Stimulated activated CD8-positive, alpha-beta memory T cell treated with anti-CD3 and anti-CD28 coated beads, Interleukin-2, amount 100 ng/mL, for 1 hour (primary cell): ENCODE measurements at places on chromosomes 7 and 10.

DNA sequence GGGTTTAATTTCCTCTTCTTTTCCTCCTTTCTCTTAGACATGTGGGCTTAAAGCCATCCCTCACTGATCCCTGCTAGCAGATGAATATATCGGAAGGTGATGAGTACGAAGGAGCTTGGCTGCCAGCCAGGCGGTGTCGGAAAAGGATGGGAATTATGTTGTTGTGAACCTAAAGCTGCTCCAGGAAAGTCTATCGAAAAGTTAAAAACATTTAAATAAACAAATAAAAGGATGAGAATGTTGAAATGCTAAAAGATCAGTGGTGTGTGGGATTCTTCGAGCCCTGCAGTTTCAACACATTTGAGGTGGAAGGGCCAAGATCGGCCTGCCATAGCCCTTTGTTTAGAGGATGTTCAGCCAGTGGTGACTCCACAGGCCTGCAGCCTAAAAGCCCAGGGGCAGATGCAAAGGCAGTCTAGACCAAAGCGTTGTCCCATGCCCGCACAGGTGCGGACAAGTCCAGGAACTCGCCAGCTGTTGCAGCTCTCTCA lies 107.9 kb downstream of the JCAD start:
- DNase-seq, result no peak

- no peak for DNase-seq
These were observed 81.6 kb downstream of the ZMIZ1 start for GRCh38 chr10:79150444-79150754.

DNA sequence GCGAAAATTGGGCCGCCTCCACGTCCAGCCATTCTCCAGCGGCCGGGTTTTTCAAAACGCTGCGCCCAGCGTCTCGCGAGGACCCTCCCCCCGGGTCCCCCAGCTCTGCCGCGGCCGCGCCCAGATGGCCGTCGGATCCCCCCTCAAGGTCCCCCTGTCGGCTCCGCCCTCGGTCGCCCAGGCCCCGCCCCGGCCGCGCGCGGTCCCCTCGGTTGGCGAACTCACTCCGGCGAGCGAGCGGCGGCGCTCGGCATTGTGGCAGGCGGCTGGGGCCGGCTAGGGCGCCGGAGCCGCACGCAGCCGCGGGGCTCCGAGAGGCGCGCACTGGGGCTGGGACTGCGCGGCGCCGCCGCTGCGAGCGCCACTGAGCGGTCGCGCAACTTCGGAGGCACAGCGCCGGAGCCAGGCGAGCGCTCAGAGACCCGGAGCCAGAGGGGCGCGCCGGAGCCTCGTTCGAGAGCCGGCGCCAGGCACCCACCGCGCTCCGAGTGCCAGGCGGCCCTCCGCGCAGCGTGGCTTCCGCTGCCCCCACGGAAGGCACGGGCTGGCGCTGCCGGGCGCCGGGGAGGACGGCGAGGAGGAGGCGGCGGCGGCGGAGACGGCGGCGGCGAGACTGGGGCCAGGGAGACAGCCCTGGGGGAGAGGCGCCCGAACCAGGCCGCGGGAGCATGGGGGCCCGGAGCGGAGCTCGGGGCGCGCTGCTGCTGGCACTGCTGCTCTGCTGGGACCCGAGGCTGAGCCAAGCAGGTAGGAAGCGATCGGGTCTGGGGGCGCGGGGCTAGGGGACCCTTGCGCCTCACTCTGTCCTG lies at the start of gene UNC5B:
Gene UNC5B (plus strand): TSS at position 253 of the 809 bp plus-strand sequence. CDS start 416 bp downstream, at position 669.
- no peak for DNase-seq

DNA sequence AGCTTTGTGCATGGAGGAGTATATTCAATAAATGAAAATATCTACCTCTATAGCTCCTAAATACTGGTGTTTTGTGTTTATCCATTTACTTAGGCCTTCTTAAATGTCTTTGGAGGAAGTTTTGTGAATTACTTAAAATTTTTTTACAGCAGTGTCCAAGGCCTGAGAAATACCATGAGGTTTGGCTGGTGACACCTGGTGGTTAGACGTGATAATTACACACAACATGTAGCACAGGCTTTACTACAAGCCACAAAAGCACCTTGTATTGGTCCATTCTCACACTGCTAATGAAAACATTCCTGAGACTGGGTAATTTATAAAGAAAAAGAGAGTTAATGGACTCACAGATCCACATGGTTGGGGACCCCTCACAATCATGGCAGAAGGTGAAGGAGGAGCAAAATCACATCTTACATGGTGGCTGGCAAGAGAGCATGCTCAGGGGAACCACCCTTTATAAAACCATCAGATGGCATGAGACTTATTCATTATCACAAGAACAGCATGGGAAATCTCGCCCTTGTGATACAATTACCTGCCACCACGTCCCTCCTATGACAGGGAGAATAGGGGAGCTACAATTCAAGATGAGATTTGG lies 20.6 kb downstream of the HYAL4 start:
- DNase-seq, result no peak

GRCh38 chr10:1094112-1095057 lies 38.2 kb downstream of the WDR37 start:
- DNase-seq, result no peak

DNA sequence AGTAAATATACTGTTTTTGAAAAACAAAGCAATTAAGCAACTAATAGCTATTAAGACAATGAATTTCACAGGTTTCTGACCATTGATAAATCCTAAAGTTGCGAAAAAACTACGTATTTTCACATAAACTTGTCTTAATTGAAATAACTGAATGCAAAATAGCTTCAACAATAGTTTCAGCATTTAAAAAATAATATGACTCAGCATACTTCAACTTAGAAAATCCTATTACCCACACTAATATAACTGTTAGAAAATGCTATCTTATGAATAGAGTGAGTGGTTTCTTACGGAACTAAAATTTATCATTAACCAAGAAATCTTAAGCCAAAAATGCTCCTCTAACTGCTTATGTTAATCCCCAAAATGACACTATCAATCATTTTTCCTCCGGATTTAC lies 183.9 kb downstream of the AVL9 start:
- no peak for DNase-seq

DNA sequence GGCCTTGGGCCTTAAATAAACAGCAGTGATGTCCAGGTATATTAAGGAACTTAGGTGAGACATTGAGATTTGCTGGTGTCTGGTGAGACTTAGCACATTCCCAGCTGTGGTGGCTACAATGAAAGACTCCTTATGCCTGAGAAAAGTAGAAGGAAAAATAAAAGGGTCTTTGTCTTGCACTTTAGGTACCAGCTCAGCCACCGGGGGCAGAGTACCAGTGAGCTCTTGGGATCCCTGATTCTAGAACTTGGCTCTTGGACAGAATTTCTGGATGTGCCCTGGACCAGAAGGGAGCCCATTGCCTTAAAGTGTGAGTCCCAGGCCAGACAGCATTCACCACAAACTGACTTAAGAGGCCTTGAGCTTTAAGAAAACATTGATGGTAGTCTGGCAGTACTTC lies 1038.7 kb downstream of the SORCS3 start:
- no peak for DNase-seq

GRCh38 chr10:16716051-16716450 lies 101.2 kb downstream of the RSU1 start:
- DNase-seq, result no peak

DNA sequence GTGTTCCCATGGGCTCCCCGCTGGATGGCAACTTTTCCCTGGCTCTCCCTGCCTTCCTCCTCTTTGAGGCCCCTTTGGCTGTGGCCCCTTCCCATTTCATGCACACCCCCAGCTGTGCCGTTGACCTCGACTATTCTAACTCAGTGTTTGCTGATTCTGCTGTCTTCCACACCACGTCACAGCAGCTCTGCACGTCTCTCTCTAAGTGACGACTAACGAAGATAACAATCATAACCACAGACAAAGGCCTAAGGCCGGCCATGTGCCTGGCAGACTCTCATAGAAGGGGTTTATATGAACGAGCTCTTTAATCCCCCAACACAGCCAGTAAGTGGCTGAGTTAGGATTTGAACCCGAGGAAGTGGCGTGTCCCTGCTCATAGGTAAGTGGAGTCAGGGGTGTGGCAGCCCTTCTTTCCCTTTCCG lies 151.5 kb upstream of the SHH start:
- no peak for DNase-seq

DNA sequence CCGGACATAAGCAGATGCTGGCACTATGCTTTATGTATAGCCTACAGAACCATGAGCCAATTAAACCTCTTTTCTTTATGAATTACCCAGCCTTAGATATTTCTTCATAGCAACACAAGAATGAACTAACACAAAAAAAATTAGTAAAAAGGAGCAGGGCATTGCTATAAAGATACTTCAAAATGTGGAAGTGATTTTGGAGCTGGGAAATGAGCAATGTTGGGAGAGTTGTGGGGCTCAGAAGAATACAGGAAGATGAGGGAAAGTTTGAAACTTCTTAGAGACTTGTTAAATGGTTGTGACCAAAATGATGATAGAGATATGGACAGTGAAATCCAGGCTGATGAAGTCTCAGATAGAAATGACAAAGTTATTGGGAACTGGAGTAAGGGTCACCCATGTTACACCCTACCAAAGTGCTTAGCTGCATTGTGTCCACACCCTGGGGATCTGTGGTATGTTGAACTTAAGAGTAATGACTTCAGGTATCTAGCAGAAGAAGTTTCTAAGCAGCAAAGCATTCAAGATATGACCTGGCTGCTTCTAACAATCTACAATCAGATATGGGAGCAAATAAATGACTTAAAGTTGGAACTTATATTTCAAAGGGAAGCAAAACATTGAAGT lies 24.2 kb downstream of the PNLIPRP3 start:
- no peak for DNase-seq

- DNase-seq, result no peak
These were observed 3.3 kb downstream of the FRAT2 start for GRCh38 chr10:97331153-97331703.

DNA sequence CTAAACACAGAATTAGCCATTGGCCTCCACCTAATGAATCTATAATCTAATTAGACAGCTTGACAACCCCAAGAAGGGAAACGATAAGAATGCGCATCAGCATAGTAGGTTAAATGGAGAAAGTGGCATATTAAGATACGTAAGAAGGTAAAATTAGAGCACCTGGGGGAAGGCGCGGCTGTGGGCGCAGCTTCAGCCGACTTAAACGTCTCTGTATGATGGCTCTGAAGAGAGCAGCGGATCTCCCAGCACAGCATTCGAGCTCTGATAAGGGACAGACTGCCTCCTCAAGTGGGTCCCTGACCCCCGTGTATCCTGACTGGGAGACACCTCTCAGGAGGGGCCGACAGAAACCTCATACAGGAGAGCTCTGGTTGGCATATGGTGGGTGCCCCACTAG lies 518.8 kb downstream of the PHTF2 start:
- DNase-seq, result no peak

DNA sequence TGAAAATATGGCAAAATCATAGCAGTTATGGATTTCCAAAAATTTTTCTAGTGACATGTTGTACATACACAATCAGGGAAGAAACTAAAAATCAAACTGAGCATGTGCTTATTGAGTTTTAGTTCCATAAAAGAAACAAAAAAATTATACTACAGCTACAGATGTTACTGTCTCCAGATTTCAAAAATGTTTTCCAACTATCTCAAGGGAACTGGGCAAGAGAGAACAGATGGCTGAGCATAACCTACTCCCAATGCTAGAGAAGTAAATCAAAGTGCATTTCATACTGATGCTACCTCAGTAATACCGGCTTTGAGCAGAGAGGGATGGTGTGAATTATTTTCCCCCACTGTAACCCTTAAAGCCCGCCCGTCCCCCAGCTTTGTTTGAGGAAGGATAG lies 40.7 kb upstream of the KMT2C start:
- DNase-seq, result no peak

DNA sequence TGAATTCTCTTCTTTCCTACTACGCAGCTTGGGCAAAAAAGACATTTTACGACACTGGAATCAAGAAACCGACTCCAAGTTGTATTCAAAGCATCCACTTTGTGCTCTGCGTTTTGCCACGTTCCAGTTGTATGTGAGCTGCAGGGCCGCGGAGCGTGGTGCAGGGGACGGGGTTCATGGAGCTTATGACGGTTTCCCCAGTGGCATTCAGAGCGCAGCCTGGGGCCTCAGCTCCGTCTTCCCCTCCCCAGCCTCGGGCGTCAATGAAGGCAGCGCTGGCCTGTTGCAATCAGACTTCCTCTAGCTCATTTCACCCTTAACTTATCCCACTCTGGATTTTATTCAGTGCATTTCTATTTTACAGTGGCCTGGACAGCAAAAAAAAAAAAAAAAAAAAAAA lies 403.4 kb upstream of the KLF6 start:
- no peak for DNase-seq

DNA sequence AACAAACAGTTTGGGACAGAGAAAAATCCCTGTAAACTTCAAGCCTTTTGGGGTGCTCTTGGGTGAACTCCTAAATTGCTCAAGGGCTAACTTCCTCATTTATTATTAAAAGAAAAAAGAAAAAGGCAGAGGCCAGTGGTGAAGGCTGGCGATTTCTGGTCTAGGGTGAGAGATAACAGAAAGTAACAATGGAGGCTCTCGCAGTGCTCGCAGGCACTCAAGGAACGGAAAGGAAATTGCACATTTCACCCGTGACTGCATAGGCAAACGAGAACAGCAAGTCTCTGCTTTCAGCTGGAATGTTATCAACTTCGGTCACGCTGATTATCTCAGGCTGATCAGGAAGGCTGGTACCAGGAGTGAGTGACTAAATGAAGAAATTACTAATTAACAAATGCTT lies 70.7 kb downstream of the PRKAG2 start:
- no peak for DNase-seq

DNA sequence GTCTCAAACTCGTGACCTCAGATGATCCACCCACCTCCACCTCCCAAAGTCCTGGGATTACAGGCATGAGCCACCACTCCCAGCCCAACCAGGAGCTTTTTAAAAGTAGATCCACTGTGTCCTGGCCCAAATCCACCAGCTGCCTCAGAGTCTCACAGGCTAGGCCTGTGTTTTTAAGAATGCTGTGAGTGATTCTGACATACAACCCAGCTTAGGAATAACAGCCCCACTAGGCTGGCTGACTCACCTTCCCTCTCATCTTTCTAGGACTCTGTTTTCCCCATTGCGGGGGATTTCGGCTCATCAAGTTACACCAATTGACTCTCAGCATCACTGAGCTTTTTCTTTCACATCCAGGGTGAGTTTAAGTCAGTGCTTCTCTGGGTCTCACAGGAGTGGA lies 207.6 kb downstream of the SKIDA1 start:
- DNase-seq, result no peak

GRCh38 chr7:80145780-80146422 lies 11.3 kb downstream of the GNAI1 start:
- DNase-seq, result no peak

GRCh38 chr7:84524714-84525694 lies 330.4 kb upstream of the SEMA3A start:
- DNase-seq, result no peak

- DNase-seq, result no peak
These were observed 769.0 kb downstream of the TYW1 start for GRCh38 chr7:67765481-67766175.

- no peak for DNase-seq
These were observed 119.2 kb downstream of the PPP1R9A start for GRCh38 chr7:95026421-95027072.

GRCh38 chr10:27482984-27483956 lies 20.8 kb upstream of the RAB18 start:
- no peak for DNase-seq

DNA sequence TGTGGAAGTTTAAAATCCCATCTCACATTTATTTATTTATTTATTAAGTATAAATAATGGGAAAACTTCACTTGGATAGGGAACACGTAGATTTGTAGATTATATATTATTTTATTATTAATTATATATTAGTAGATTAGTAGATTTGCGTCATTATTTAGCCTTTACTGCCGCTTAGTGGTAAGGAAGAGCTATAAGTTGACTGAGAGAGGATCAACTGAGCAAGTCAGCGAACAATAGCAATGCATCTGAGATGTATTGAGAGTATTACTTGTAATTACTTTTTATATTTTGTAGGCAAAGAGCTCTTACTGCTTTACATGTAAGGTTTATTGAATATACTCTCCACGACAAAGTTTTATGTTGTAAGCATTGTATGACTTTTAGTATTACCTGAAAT lies 244.5 kb upstream of the ANKRD30A start:
- no peak for DNase-seq
